ENCODE measurements at places on chromosomes 12 and 14.
A peak's percentile ranks its signal among the peaks of the same experiment; 100 is the strongest.

DNA sequence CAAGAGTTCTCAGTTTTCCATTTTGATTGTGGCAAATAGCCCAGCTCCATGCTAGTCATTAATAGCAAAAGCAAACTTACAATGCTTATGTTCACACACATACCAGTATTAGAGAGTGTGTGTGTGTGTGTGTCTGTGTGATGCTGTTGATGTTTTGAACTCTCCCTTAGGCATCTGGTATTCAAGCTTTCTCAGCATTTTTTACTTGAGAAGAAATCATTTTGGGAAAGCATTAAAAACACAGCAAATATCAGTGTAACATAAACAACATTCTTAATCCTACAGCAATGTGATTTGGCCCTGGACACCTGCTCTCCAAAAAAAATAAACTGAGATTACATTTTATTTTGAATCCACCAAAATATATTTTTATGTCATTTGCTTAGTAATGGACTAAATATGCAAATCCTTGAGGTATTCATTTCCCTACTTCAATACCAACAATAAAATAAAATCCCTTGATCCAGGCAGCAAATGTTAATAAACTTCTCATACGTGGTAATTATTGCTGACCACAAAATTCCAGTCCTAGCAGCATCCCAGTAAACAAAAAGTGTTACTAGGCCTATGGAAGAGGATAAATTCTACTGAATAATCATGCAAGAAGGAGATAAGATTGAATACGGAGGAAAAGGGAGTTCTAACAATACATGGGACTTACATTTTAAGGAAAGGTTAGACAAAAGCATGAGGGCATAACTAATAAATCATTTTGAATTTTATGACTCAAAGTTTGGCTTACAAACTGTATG is 249.5 kb upstream of the CLEC14A start:
- no peaks in the 10 kb centered on the region for H3K4me1 ChIP-seq
- H3K27me3 ChIP-seq = no peaks in the 10 kb centered on the region
- no peak for DNase-seq
- no peak overlapping the region for H3K27ac ChIP-seq
- no peak overlapping the region for H3K4me3 ChIP-seq

DNA sequence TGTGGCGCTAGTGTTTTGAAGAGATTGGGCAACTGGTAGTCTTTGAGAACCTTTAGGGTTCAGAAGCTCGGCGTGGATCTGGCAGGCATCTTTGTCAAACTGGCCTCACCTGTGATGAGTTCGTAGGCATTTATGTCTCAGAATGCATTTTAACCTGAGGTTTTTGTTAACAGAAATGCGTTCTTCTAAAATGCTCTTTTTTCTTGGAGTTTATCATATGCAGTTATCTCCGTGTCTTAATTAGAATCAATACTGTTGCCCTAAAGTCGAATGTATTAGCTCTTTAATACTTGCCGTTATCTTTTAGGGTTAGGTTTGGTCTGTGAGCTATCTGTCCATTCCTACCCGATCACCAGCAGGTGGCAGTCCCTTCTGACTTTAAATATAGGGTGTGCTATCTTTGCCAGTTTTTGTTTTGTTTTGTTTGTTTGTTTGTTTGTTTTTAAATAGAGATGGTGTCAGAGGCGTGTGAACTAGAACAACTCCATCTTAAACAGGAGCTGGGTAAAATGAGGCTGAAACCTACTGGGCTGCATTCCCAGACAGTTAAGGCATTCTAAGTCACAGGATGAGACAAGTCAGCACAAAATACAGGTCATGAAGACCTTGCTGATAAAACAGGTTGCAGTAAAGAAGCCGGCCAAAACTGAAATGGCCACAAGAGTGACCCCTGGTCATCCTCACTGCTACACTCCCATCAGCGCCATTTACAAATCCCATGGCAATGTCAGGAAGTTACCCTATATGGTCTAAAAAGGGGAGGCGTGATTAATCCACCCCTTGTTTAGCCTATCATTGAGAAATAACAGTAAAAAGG is 1.4 kb downstream of the ATF1 start:
- H3K27ac ChIP-seq = peak overlapping the region; percentile 94
- H3K27me3 ChIP-seq = no peaks in the 10 kb centered on the region
- H3K4me1 ChIP-seq = peaks cover 27% of the 10 kb centered on the region
- peak overlapping the region; percentile 90 for H3K4me3 ChIP-seq
- peak; percentile 27 for DNase-seq

DNA sequence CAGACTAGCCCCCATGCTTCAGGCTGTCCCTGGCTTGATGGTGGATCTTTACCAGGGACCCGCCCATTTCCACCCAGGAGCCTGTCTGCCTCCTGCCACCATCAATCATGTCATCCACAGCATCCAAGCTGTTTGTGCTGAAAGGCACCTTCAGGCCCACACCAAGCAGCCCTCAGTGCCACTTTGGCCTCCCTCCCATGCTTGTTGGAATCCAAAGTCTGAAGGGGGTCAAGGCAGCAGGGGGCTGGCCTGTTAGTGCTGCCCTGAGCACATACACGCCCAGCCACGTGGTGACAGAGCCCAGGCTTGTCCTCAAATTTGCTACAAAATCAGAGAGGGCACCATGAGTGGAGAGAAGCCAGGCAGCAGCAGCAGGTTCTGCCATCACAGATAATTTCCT is 1146.8 kb downstream of the FSCB start:
- H3K4me3 ChIP-seq = no peak overlapping the region
- H3K4me1 ChIP-seq = peaks cover 10% of the 10 kb centered on the region
- H3K27ac ChIP-seq = no peak overlapping the region
- H3K27me3 ChIP-seq = no peaks in the 10 kb centered on the region
- H3K36me3 ChIP-seq = no peaks in the 10 kb centered on the region
- no peak for DNase-seq

GRCh38 chr14:55446127-55446736 is 5.8 kb upstream of the TBPL2 start:
- no peak overlapping the region for H3K27ac ChIP-seq
- no peak overlapping the region for H3K4me3 ChIP-seq
- DNase-seq = no peak
- no peaks in the 10 kb centered on the region for H3K36me3 ChIP-seq
- peaks cover 2% of the 10 kb centered on the region for H3K27me3 ChIP-seq
- H3K4me1 ChIP-seq = peaks cover 4% of the 10 kb centered on the region

DNA sequence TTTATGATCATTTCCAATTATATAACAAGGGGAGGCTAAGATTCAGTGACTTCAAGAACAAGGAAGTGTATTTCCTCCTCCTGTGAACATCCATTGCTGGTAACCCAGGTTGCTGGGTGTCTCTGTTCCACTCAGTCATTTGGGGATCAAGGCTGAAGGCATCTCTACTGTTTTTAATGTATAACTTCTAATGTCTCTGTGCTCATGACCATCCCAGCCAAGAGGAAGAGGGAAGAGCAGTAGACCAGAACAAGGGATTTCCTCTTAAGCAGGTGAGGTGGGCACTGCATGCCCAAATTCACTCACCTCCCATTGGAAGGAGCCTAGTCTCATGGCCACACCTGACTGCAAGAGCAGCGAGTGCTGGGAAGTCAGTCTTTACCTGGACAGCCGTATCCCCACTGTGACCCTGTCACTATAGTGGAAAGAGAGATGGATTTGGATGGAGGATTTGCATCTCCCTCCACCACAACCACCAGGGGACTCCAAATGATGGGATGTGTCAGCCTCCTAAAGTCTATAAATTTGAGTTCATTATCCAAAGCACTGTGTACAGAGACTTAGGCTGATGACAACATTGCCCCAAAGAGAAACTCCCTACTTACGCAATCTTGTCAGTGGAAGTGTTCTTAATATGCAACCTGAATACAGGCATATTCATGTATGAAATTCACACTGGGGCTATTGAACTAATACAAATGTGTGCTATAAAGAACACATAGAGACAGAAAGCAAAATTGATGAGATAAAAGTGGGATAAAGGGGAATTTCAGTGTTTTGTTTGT is 368.7 kb downstream of the TMEM132D start:
- H3K4me3 ChIP-seq = no peak overlapping the region
- no peaks in the 10 kb centered on the region for H3K36me3 ChIP-seq
- peaks cover 30% of the 10 kb centered on the region for H3K27me3 ChIP-seq
- H3K4me1 ChIP-seq = no peaks in the 10 kb centered on the region
- DNase-seq = no peak

GRCh38 chr14:77892381-77892871 is 92.5 kb downstream of the ADCK1 start:
- DNase-seq = no peak
- H3K4me1 ChIP-seq = no peaks in the 10 kb centered on the region
- H3K4me3 ChIP-seq = no peak overlapping the region
- no peak overlapping the region for H3K27ac ChIP-seq
- peaks cover 20% of the 10 kb centered on the region for H3K36me3 ChIP-seq

DNA sequence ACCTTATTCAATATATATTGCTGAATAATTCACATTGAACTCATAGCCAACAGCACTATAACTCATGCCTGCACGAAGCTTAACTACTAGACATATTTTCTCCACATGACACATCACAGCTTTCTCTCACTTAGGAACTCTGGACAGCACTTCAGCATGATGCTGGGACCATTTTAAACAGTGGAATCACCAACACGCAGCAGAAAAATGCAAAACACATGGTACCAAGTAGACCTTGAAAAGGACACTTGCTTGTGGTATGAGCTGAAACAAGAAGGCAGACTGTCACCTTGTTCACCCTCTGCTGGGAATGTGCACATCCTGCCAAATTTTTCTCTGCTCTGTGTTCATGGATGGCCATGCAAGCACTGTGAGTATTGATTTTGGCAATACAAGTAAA is 34.8 kb upstream of the CD9 start:
- no peaks in the 10 kb centered on the region for H3K36me3 ChIP-seq
- peaks cover 11% of the 10 kb centered on the region for H3K27me3 ChIP-seq
- no peak overlapping the region for H3K4me3 ChIP-seq
- DNase-seq = no peak
- H3K4me1 ChIP-seq = no peaks in the 10 kb centered on the region

DNA sequence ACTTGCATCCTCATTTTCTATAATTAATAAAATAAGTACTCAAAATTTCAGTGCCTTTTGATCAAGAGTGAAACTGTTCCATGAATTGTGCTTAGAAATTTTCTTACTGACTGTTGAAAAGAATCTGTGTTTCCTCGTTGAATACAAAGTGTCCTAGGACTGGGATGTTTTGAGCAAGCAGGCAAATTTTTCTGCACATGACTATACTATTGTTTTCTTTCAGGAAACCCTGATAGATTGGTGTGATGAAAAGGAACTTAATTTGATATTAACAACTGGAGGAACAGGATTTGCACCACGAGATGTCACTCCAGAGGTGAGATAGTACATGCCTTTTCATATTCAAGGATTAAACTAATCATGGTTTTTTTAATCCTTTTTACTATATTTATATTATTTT is 316.3 kb downstream of the GPHN start:
- H3K27ac ChIP-seq = no peak overlapping the region
- H3K4me1 ChIP-seq = no peaks in the 10 kb centered on the region
- H3K36me3 ChIP-seq = no peaks in the 10 kb centered on the region
- H3K4me3 ChIP-seq = no peak overlapping the region
- no peak for DNase-seq
